ENCODE measurements at places on chromosomes 13 and 19. TPM values are rescaled to one million over a fixed set of nuclear protein-coding genes. Genes with fewer than 3 reads are reported as not detected.

- no peak for DNase-seq
These were observed 568 bp downstream of the ATP11A start for GRCh38 chr13:112690283-112690929.

- DNase-seq = no peak
These were observed 670.3 kb downstream of the UQCRFS1 start for GRCh38 chr19:28542394-28543243.

- no peak for DNase-seq
These were observed 566.9 kb downstream of the PCDH9 start for GRCh38 chr13:66663206-66663605.

DNA sequence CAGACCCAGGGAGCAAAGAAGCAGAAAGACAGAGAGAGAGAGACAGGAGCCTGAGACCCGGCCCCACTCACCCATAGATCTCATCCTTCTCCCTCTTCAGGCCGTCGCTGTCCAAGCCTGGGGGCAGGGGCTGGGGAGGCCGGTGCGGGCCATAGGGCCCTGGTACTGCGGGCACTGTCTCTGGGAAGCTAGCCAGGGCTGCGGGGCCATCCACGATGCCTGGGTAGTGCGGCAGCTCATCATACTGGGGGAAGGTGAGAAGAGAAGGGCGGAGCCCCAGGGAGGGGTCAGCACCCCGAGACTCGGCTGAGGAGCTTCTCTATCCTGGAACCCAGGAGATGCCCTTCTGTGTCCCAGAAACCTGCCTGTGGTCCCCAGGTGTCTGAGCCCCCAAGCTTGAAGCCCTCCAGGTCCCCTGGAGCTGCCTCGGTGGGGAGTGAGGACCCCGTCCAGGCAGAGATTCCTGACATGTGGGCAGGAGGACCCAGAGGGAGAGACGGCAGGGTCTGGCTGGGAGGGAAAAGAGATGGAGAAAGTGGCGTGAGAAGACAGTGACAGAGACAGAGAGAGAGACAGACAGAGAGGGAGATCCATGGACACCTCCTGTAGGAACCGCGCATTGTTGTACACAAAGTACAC is 2.1 kb downstream of the MEIS3 start:
- no peak for DNase-seq

- DNase-seq = no peak
These were observed 385.4 kb upstream of the PRR20A start for GRCh38 chr13:56755181-56755935.

- no peak for DNase-seq
These were observed 3.3 kb downstream of the LRFN3 start for GRCh38 chr19:35939307-35940077.

DNA sequence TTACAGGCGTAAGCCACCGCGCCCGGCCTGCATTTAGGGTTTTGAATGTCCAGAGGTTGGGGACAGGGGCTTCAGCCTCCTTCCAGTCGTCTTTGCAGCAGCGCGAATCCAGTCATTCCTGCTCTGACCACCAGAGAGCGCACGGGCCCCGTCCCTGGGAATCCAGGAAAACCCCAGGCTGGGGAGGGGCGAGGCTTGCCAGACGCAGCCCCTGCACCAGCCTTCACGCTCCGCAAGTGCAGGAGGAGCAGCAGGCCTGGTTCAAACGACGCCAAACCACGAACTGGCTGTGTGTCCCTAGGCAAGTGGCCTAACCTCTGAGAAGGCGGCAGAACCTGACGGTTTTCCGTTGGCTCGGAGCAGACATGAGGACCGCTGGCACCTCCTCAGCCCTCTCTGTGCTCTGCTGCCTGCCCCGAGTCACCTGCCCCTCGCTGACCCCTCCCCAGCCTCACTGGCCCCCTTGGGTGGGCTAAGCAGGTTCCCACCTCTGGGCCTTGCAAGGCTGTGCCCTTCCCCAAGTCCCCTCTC is 2.0 kb upstream of the RNF126 start:
- DNase-seq = peak; percentile 91

GRCh38 chr19:18234194-18234593 is 8.0 kb upstream of the PDE4C start:
- no peak for DNase-seq

- no peak for DNase-seq
These were observed 222.4 kb downstream of the TDRD3 start for GRCh38 chr13:60619461-60619860.

DNA sequence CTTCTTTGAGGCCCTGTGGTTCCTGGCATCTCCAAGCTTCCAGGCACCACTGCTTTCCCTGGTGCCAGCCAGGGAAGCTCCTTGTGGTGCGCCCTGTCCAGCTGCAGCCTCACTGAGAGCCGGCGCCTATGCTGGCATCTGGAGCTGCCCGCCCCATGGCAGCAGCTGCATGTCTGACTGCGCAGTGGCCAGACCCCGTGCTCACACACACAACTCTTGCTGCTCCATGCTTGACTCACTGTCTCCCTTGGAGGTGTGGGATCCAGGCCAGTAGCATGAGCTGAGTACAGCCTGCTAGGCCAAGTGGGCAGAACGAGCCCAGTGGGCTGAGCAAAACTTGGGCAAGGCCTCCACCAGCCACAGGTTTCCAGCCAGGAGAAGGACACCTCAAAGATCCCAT is 11.5 kb upstream of the SUPT20H start:
- DNase-seq = no peak

DNA sequence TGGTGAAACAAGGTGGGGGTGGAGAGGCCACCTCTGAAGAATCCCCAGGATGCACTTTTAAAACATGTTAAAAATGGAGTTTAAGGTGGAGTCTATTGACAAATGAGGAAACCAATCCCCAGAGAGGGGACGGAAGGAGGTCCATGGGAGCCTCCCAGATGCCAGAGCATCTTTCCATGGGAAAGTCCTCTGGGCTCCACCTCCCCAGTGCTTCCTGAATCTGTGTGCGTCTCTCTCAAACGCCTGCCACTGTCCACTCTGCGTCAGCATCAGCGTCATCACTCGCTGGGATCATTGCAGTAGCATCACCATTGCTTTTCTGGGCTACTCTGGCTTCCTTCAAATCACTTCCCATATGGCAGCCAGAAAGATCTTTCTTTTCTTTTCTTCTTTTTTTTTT is 6.2 kb downstream of the GPR4 start:
- DNase-seq = no peak

GRCh38 chr13:109862627-109863026 is 76.2 kb upstream of the IRS2 start:
- no peak for DNase-seq

- DNase-seq = no peak
These were observed 70.5 kb downstream of the MLLT1 start for GRCh38 chr19:6209233-6209632.

DNA sequence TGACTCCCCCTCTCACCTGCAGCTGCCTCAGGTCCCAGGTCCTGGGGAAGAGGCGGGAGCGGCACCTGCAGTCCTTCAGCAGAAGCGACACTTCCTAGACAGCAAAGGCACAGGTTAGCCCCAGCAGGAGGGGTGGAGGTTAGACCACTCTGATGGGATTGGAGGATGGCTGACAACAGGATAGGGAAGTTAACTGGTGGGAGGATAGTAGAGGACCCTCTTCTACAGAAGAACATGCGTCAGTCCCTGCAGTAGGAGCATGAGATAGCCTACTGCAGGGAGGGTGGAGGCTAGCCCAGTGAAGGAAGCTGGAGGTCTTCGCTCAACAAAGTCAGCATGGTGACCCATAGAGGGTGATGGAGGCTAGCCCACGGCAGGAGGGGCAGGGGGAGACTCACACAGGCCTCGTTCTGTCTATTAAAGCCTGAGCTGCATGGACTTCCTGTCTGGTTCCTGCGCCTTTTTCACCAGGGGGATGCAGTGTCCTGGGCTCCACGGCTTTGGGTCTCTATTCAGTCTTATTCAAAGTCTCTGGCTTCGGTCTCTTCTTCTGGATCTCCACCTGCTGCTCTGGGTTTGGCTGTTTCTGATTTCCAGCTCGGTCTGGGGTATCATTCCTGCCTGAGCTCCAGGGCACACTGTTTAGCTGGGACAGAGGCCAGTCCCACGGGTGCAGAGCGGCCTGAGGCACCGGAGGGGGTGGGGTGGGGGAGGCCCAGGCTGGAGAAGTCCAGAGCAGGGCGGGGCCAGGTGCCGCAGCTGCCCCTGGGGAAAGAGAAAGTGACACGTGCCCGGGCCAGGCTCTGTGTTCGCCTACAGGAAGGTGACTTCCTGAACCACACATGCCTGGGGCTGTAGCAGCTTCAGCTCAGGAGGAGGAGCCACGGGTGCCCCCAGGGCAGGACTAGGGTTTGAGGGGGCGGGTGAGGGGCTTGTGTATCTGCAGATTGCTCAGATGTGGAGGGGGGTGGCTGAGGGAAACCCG is 7.3 kb downstream of the IFNL3 start:
- no peak for DNase-seq

- DNase-seq = no peak
These were observed 2810.0 kb downstream of the PCDH9 start for GRCh38 chr13:64420181-64420580.

GRCh38 chr19:13163609-13164342 is 13.6 kb downstream of the IER2 start:
- peak; percentile 85 for DNase-seq

GRCh38 chr13:73751290-73751689 is 382.9 kb downstream of the KLF12 start:
- DNase-seq = no peak

- no peak for DNase-seq
These were observed 14.0 kb downstream of the RPL36 start for GRCh38 chr19:5703819-5704818.

DNA sequence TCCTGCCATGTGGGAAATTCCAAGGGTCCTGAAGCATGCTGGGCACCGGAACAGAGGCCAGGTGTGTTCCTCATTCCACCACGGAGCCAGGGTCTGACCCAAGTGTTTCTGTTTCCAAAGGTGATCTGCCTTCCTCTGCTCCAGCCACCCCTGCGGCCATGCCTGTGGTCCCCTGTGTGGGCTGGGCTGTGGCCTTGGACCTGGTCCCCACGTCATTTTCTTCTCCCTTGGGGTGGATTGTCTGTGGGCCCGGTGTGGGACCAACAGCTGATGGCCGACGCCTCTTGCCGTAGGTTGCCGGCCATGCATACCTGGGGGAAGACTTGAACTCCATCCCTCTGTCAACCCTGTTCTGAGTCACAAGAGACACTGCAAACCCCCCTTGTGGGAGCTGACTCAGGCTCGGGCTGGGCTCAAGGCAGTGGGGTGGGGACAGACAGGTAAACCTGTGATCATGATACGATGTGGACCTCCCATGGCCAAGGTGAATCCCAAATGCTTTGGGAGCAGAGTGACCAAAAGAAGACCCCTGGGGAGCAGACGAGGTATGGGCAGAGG is 35.0 kb downstream of the ATP11A start:
- DNase-seq = no peak

- DNase-seq = no peak
These were observed 942.1 kb upstream of the SPRY2 start for GRCh38 chr13:81283062-81283461.

The ZNF850 gene
- total RNA-seq = 3.3 TPM

The TJP3 gene
- total RNA-seq = not detected

The CLDN10 gene
- not detected for total RNA-seq

The ZNF443 gene
- total RNA-seq = 2.0 TPM

The CLDND2 gene
- 1.0 TPM for total RNA-seq

The PROZ gene
- not detected for total RNA-seq

The RFPL4A gene
- 0.46 TPM for total RNA-seq

The CEBPA gene
- 2.3 TPM for total RNA-seq

The FBXO27 gene
- total RNA-seq = 15.3 TPM

The SYNE4 gene
- 0.13 TPM for total RNA-seq

The KLK14 gene
- 0.32 TPM for total RNA-seq

Data from cardiac septum (tissue), 1 donor.